ENCODE measurements at places on chromosomes 3 and 15.
A peak's percentile ranks its signal among the peaks of the same experiment; 100 is the strongest.

DNA sequence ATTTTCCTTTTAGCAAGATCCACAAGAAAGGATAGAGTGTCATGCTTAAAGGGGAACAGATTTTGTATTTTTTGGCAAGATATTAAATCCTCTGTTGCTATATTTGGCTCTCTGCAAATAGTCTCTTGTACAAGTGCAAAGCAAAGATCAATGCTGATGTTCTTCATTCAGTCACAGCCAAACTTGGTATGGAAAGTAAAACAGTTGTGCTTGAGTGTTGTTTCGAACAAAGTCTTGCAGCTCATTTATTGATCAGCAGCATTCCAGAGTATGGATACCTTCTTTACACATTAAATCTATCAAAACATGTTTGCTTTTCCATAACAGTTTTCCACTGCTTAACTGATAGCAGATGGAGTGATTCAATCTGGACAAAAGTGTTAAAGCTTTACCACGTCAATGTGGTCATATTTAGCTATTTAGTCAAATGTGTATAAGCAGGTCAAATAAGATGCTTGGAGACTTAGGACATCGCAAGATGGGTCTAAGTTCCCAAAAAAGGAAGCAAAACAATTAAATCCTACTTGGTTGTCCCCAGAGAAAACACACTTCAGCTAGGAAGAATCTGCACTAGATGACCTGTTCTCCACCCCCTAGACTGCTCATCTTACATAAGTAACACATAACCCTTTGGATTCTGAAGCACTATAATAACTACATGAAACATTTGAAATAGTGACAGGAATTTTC lies 52.4 kb downstream of the VGLL3 start:
- DNase-seq = no peak

GRCh38 chr3:182094321-182094720 lies 382.6 kb downstream of the SOX2 start:
- DNase-seq = no peak

- DNase-seq = no peak
Observed at GRCh38 chr3:50617911-50618481, 1.0 kb downstream of the MAPKAPK3 start.

DNA sequence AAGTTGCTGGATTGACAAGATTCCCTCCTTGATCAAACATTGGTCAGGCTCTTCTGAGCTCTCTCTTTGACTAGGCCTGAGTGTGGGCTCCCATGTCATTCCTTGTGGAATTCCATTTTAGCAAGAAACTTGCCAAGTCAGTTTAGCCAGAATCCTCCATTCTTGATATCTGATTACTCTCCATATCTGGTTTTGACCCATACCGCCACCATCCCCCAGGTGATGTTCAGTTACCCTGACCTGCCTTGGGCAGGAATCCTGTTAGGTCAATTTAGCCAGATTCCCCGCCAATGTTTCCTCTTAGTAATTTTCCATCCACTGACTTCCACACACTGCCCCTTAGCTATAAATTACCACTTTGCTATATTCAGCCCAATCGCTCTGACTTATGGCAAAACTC lies 1.0 kb upstream of the PCCB start:
- DNase-seq = no peak

- no peak for DNase-seq
Observed at GRCh38 chr3:29639578-29640290, 358.9 kb downstream of the RBMS3 start.

DNA sequence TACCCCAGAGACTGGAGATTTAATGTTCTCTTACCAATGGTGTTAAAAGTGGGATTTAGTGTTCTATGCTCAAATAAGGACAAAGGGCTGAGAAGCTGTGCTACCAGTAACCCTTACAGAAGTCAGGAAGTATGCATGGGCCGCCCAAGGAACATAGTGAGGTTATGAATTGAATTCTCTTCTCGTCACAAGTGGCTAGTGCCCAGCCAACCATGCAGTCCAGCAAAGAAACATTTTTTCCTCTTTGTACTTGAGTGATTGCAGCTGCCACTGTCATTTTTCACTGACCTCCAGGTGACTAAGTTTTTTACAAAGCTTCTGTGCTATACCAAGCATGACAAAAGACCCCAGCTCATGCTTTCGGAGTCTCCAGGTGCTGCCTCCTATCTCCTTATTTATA lies 110.6 kb upstream of the DCBLD2 start:
- no peak for DNase-seq

DNA sequence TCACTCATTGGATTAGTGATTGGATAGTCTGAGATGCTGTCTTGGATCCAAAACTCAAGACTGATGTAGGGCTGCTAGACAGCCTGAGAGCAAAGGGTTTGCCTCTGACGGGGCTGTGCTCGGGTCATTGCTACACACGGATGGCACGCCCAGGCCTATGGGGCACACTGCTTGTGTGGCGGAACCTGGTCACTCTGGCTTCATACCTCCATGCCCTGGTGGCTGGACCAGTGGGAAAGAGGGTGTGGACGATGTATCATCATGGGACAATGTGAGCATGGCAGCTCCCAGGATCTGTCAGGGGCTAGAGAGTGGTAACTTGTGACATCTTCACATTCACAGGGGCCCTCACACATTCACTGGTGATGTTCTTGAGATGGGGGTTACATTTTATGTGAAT lies 18.1 kb upstream of the CCDC174 start:
- DNase-seq = no peak

DNA sequence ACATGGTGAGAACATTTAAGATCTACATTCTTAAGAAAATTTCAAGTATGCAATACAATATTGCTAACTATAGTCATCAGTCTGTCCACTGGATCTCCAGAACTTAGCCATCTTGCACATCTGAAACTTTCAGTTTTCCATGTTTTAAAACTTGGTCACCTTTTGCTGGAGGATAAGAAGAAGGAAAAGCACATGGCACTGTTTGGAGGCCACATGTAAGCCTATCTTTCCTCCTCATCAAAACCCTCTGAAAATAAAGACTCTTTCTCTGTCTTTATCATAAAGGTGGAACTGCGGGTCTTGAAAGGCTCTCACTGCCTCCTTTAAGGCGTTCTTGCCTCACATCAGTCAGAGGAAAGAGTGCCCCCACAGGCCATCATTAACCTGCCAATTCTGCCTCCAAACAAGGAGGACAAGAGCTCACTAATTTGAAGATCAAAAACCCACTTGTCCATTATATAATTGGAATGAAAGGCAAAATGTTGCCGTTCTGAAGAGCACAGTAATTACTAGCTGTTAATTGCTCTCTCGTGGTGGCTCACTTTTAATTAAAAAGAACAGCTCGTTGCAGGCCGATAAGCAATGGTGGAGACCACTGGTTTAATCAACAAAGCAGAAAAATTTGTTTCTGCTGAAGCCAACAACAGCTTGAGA lies 157.8 kb downstream of the MECOM start:
- DNase-seq = no peak

GRCh38 chr3:78670094-78670493 lies 1097.7 kb downstream of the ROBO1 start:
- no peak for DNase-seq

DNA sequence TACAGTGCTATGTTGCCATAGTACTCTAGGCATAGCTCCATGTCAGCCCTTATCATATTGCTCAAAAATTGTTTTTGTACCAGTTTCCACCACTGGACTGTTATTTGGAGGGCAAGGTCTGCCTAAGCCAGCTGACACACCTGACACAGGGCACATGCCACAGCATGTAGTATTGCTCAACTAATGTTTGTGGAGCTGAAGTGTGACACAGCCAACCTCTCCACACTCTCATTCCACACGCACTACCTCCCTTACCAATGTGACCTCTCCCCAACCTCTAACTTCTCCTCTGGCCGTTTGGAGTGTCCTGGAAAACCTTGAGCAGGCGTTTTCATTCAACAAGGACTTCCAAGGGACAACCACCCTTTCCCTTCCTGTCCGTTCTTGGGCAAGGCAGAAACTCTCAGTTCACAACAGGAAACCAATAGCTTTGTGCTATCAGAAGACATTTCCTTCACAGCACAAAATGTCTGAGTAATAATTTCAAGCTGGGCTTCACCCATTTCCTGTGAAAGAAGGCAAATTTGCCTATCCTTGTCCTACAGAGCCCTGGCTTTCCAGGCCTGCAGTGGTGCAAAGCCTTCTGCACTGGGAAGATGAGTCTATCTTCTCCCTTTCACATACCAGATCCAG lies 38.4 kb downstream of the TLNRD1 start:
- DNase-seq = no peak

DNA sequence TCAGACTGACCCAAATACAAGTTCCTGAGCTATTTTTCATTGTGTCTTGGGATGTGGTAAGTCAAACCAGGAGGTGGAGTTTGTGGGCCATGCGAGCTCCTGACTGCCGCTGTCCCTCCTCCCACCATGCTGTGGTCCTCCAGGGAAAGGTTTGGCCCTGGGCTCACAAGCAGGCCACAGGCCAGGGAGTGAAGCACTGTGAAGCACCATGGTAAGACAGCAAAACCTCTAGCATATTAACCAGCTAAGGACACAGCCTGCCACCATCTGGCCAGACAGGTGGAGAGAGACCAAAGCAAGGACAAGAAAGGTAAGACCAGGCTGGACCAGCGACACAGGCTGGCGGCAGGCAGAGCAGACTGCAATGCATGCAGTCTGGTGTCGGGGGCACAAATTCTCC lies 15.3 kb downstream of the RAB43 start:
- DNase-seq = no peak

DNA sequence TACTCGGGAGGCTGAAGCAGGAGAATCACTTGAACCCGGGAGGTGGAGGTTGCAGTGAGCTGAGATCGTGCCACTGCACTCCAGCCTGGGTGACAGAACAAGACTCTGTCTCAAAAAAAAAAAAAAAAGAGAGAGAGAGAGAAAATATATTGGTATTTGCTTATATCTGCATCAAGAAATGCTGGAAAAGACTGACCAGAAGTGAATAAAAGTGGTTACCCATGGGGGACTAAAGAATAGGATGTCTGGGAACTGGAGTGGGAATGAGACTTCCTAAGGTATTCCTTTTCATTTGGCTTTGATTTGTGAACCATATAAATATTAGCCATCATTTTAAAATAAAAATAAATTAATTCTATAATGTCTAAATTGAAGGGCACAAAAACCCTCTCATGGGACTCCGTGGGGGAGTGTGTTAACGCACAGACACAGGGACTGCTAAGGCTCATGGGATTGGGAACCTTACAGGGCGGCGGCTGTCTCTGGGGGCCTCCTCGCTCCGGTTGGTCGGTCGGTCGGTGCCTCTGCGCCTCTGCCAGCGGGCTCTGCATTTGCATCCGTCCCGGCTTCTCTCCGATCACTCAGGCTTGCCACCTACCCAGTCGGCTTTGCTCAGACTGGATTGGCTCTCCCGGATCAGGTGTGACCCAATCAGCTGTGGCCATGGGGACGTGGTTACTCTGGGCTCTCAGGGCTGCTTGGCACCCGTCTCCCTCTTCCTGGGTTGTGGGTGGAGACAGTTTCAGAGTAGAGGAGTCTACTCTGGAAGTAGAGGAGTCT lies 12.7 kb upstream of the TSPAN3 start:
- no peak for DNase-seq

- no peak for DNase-seq
Observed at GRCh38 chr3:157573780-157574378, 70.7 kb upstream of the VEPH1 start.

DNA sequence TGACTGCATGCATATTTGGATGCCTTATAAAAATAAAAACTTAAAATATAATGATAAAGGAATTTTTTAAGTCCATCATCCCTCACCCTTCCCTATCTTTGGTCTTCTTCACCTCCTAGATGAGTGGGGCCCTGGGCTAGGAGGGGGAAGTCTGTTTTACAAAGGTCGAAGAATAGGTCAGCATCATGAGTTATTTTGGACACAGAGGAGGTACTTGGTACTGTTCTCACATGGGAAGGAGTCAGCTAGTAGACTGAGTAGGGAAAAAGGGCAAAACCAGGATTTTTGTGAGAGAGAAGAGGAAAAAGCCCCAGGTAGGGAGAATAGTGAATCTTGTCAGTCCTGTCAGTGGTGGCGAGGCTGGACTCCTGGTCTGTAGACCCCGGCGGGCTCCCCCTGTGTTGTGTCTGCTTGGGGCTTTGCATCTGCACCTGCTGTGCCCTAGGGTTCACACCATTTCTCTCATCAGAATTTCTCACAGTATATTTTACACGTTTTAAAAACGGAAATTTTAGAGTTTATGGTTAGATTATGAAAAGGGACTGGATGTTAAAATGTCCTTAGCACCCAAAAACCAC lies 17.2 kb downstream of the GCSAM start:
- no peak for DNase-seq

DNA sequence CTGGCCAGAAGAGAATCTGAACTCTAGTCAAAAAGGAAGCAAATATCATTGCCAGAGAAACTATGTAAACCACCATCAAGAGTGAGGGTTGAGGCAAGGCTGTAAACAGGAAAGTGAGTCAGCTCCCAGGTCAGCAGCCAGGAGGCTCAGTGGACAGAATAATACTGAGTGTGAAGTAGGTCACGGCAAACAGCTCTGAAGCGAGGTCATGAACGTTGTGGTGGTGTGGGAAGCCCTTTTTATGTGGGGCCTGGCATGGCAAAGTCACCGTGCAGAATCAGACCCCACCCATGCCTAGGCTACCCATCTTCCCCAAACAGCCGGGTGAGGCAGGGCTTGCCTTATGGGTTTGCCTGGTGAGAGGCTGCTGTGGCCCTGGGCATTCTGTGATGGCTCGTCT lies 43.9 kb downstream of the THBS1 start:
- no peak for DNase-seq

GRCh38 chr3:32460031-32460749 lies 42.5 kb downstream of the CMTM6 start:
- peak; percentile 48 for DNase-seq

GRCh38 chr15:69225355-69226022 lies 65.1 kb downstream of the GLCE start:
- no peak for DNase-seq

- DNase-seq = no peak
Observed at GRCh38 chr3:152658977-152659720, 175.8 kb upstream of the P2RY1 start.
